ENCODE measurements at places on chromosomes 6 and 20. TPM values are rescaled to one million over a fixed set of nuclear protein-coding genes. Genes with fewer than 3 reads are reported as not detected.

DNA sequence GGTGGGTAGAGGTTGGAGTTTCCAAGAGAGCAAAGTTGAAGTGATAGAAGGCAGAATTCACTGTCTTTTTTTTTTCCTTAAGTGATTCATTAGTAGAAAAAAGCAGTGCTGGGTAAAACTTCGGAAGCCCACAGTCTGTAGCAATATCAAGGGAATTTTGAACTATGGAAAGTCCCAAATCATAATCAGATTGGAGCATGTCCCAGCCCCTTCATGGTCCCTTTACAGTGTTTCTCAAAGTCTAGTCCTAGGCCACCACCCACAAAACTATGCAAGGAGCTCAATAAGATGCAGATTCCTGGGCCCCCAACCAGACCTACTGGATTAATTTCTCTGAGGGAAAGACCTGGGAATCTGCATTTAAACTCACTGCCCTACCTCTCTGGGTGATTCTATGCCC lies 22.6 kb downstream of the NEDD9 start:
- peaks cover 78% of the 10 kb centered on the region for H3K4me1 ChIP-seq
- H3K27ac ChIP-seq = peak overlapping the region; percentile 99
- no peak for DNase-seq
- H3K4me3 ChIP-seq = no peak overlapping the region
- no peaks in the 10 kb centered on the region for H3K27me3 ChIP-seq
- H3K36me3 ChIP-seq = peaks cover 63% of the 10 kb centered on the region

The GCNT2 gene
- total RNA-seq = 0.29 TPM

The BMP5 gene
- total RNA-seq = 0.36 TPM

- no peak overlapping the region for H3K27ac ChIP-seq
- no peak for DNase-seq
- H3K4me1 ChIP-seq = no peaks in the 10 kb centered on the region
- H3K36me3 ChIP-seq = no peaks in the 10 kb centered on the region
- H3K4me3 ChIP-seq = no peak overlapping the region
Observed at GRCh38 chr6:98747273-98747672, 87.1 kb upstream of the POU3F2 start.

The GPSM3 gene
- 0.88 TPM for total RNA-seq

DNA sequence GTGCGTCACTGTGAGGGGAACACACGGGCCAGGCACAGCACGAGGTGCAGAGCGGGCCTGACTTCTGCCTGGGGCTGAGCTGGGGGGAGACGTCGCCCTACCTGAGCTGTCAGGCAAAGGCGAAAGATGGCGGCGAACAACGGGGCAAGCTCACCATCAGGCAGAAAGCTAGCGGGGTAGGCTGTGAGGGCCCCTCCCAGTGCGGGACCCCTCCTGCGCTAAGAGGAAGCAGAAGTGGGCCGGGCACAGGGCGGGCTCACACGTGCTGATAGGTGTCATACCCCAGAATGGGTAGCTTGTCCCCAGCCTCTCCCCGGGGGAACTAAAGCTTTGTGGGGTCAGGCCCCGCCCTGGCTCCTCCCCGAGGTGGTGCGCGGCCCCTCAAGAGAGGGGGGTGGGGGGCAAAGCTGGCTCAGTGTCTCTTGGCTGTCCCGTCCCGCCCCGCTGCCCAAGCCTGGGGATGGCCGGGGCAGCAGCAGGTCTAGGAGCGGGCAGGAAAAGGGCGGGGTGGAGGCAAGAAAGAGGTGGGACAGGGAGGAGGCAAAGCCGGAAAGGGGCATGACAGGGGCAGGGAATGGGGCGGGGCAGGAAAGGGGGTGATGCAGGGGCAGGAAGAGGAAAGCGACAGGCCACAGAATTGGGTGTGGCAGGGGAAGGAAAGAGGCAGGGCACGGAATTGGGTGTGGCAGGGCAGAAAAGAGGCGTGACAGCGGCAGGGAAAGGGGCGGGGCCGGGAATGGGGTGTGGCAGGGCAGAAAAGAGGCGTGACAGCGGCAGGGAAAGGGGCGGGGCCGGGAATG lies 14.7 kb downstream of the UCKL1 start:
- DNase-seq = peak; percentile 87
- H3K4me3 ChIP-seq = no peak overlapping the region
- H3K27me3 ChIP-seq = no peaks in the 10 kb centered on the region
- peaks cover 20% of the 10 kb centered on the region for H3K36me3 ChIP-seq

DNA sequence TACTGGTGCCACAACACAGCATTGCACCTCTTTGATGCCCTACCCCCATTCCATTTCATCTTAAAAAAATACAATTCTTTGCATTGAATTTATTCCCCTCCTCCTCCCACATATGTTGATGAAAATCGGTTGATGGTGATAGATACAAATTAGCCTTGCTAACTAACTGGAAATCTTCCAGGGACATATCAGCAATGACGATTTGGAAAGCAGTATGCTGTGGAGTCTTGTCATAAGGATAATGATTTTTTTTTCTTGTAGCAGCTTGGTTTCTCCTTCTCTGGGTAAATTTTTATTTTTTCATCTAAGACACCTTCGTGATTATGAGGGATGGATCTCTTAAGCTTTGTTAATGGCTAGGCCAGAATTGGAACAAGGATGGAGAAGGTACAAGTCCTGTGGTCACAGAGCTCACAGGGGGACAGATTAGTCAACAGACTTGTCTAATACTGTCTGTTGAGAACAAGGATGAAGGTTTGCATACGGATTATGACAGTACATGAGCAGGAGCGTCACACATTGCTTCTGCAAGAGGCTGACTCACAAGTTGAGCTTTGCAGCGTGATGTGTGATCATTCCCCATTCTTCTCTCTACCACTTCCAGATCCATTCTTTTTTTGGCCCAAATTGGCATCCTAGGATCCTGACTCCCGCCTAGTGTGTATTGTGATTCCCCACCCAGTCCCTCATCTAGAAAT lies 233.1 kb upstream of the FERMT1 start:
- H3K27me3 ChIP-seq = no peaks in the 10 kb centered on the region
- H3K4me1 ChIP-seq = no peaks in the 10 kb centered on the region
- H3K4me3 ChIP-seq = no peak overlapping the region
- no peak overlapping the region for H3K27ac ChIP-seq
- DNase-seq = no peak

The MTFR2 gene
- 1.5 TPM for total RNA-seq

The F13A1 gene
- total RNA-seq = under 0.01 TPM

GRCh38 chr20:41181567-41181966 lies 44.2 kb downstream of the PLCG1 start:
- no peak for DNase-seq
- no peak overlapping the region for H3K4me3 ChIP-seq
- H3K36me3 ChIP-seq = peaks cover 29% of the 10 kb centered on the region
- H3K27me3 ChIP-seq = no peaks in the 10 kb centered on the region
- peaks cover 29% of the 10 kb centered on the region for H3K4me1 ChIP-seq

DNA sequence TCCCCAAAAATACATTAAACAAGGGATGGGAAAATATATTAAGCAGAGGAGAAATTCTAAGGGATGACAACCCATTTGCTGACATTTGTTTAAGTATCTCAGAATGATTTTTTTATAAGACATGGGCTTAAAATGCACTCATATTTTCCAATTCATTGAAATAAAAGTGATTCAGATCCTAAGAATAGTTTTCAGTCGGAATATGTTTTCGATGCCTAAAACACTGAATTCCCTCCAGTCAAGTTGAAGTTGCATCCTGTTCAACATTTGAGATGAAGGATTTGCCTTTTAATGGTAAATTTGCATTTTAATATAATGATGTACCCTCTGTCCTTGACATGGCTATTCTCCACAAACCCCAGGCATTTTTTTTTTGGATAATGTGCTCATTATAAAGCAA lies 79.3 kb downstream of the PTCHD4 start:
- DNase-seq = no peak
- H3K36me3 ChIP-seq = no peaks in the 10 kb centered on the region
- no peaks in the 10 kb centered on the region for H3K27me3 ChIP-seq
- H3K27ac ChIP-seq = peak overlapping the region; percentile 20
- H3K4me3 ChIP-seq = no peak overlapping the region

DNA sequence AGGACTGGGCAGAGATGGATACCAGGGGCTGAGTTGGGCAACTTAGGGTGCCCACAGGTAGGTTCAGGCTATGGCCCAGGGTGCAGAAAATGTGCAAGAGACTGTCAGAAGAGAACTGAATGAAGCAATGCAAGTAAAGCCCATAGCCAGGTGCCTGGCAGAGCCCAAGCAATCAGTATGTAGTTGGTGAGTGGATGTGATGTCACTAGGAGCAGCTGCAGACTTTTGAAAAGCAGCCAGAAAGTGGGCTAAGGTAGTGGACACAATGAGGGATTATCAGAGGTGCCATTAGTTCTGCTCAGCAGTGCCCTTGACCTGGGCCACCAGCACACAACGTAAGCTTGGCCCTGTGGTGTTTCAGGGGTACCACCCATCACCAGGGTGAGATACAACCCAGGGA lies 135.3 kb downstream of the SOBP start:
- H3K36me3 ChIP-seq = no peaks in the 10 kb centered on the region
- H3K4me3 ChIP-seq = no peak overlapping the region
- H3K27ac ChIP-seq = no peak overlapping the region
- DNase-seq = no peak
- no peaks in the 10 kb centered on the region for H3K27me3 ChIP-seq

- no peaks in the 10 kb centered on the region for H3K27me3 ChIP-seq
- H3K36me3 ChIP-seq = no peaks in the 10 kb centered on the region
- no peak overlapping the region for H3K4me3 ChIP-seq
- no peaks in the 10 kb centered on the region for H3K4me1 ChIP-seq
- H3K27ac ChIP-seq = no peak overlapping the region
- DNase-seq = peak; percentile 52
Observed at GRCh38 chr6:77474286-77474956, 11.1 kb upstream of the HTR1B start.

DNA sequence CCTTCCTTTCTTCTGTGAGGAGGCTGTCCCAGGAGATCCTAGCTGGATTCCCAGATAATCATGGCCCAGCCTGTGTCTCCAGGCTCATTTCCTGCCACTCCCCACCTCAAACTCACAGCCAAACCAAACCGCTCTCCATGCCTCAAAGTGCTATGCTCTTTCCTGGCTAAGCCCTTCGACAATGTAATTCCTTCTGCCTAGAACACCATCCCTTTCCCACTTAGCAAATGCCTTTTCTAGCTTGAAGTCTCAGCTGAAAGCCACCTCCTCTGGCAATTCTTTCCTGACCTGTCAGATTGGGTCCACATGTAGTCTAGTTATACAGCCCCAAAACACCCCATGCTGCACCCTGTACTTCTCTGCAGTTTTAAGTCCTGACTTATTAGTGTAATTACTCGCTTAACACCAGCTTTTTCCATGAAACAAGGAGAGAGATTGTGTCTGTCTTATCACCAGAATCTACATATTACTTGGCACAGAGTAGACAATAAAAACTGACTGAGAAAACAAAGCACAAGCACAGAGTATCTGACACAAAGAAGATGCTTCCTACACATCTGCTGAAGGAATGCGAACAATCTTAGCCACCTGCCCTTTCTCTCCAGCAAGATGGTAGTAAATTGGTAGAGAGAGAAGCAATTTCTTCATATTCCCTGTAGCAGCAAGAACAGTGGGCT lies 5.4 kb downstream of the TRIM26 start:
- H3K27me3 ChIP-seq = no peaks in the 10 kb centered on the region
- no peaks in the 10 kb centered on the region for H3K36me3 ChIP-seq
- peaks cover 44% of the 10 kb centered on the region for H3K4me1 ChIP-seq
- DNase-seq = peak; percentile 87
- peak overlapping the region; percentile 25 for H3K27ac ChIP-seq

DNA sequence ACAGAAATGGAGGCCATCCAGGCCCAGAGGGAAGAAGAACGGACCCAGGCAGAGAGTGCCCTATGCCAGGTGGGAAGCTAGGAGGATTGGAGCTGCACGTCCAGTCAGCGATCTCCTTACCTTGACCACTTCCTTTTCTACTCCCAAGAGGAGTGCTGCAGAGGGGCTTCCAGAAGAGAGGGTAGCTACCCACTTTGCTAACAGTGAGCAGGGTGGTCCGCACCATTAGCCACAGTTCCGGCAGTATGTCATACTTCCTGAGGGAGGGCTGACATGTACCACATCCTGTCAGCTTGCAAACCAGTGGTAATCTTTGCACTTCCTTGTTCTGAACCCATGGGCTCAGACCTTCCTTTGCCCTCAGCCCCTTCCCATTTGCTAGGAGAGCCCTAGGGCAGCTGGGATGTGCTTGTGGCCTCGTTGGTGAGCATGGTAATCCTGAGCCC lies 35.4 kb downstream of the CEP250 start:
- no peak overlapping the region for H3K4me3 ChIP-seq
- no peaks in the 10 kb centered on the region for H3K4me1 ChIP-seq
- no peak overlapping the region for H3K27ac ChIP-seq
- H3K36me3 ChIP-seq = peaks cover 63% of the 10 kb centered on the region
- DNase-seq = no peak

DNA sequence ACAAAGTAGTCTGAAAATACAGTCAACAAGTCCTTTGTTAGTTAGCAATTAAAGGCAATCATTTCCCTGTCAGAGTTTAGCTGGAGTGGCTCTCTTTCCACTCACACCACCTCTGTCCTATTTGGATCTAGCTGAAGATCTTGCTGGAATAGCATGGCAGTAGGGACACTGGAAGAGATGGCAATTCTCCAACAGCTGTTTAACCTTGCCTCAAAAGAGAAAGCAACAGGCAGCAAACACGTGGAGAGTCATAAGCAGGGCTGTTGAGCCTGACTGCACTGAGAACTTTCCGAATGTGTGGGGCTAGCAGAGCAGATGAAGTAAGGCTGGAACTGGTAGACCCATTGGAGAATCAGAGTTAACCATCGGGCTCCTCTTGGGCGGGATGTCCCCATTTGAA lies 38.0 kb upstream of the PRSS35 start:
- H3K27ac ChIP-seq = no peak overlapping the region
- no peaks in the 10 kb centered on the region for H3K4me1 ChIP-seq
- H3K4me3 ChIP-seq = no peak overlapping the region
- no peak for DNase-seq
- no peaks in the 10 kb centered on the region for H3K36me3 ChIP-seq

DNA sequence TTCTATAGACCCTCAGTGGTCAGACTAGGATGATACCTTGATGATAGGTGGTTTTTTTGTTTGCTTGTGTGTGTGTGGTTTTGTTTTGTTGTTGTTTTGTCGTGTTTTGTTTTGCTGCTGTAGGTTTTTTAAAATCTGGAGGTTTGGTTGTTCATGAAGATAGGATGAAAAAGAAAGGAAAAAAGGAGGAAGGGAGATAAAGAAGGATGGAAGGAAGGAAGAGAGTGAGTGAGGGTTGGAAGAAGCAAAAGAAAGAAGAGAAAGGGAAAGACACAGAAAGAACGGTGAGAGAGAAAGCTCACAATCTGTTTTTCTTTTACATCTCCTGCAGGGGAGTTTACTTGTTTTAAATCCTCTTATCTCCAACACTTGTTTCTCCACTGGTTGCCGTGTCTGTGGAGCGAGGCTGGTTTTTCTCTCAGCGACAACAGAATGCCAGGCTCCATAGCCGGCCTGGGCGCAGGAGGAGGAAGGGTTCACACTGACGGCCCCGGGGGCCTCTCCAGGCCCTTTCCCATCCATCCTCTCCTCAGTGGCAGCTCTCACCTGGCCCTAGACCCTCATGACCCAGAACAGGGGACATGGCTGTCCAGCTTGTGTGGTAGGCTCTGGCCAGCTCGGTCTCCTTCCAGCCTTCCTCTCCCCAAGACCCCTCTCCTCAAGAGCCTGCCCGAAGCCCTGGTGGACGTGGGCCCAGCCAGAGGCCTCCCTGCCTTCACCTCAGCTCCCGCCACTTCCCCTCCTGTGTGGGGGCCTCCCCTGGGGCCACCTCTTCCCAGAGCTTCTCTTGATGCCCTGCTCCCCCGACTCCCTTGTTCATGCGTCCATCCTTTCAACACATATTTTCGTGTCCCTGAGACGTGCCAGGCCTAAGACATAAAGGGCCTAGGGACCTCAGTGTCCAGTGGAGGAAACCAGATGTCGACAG lies 168.4 kb downstream of the VEGFA start:
- H3K27ac ChIP-seq = no peak overlapping the region
- no peaks in the 10 kb centered on the region for H3K36me3 ChIP-seq
- H3K4me1 ChIP-seq = no peaks in the 10 kb centered on the region

The GINS1 gene
- total RNA-seq = 2.4 TPM

- no peak overlapping the region for H3K27ac ChIP-seq
- H3K27me3 ChIP-seq = no peaks in the 10 kb centered on the region
- H3K36me3 ChIP-seq = no peaks in the 10 kb centered on the region
- H3K4me1 ChIP-seq = no peaks in the 10 kb centered on the region
Observed at GRCh38 chr6:132604635-132605152, 15.2 kb upstream of the TAAR5 start.

The SYCP2L gene
- 0.36 TPM for total RNA-seq

Data from osteoblast (primary cell).